Trophoblast cell (in vitro differentiated cells and primary cell): ENCODE measurements at places on chromosomes 12 and 14.

DNA sequence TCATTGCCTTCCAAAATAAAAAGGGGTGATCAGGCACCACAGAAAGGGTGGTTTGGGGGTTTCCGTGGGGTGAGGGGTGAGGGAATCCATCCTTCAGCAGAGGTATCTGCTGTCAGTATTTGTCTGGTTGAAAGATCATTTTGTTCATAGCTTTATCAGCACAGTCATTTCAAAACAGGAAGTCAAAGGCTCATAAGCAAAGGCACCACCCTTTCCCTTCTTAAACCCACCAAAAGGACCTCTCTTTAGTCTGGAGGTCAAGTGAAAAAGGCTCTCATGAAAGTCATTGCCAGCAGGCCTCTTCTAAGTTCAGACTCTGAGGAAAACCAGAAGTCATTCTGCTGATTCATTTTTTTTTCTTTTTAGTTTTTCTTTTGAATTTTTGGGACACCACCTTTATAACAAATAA, 6.2 kb downstream of the CHST11 start:
- H3K27ac ChIP-seq, result no peak overlapping the region
- no peaks in the 10 kb centered on the region for H3K27me3 ChIP-seq
- peaks cover 7% of the 10 kb centered on the region for H3K4me1 ChIP-seq

DNA sequence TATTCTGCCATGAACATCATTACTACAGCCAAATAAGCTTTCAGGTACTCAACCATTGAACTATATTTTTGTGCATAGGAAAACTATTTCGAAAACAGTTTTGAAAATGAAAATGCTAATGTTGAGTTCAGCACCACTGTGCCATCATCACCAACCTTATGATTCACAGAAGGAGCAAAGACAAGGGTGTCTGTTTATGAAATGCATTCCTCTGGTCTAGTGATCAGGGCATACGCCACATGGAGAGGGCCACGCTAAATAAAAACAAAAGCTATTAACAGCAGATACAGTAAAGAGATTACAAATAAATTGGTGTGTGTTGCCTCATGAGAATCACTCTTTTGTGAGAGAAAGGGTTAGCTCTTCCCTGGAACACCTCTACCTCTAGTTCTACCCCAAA, 43.2 kb upstream of the BMAL2 start:
- H3K4me3 ChIP-seq, result no peak overlapping the region
- no peaks in the 10 kb centered on the region for H3K36me3 ChIP-seq
- no peak for DNase-seq
- no peaks in the 10 kb centered on the region for H3K27me3 ChIP-seq

DNA sequence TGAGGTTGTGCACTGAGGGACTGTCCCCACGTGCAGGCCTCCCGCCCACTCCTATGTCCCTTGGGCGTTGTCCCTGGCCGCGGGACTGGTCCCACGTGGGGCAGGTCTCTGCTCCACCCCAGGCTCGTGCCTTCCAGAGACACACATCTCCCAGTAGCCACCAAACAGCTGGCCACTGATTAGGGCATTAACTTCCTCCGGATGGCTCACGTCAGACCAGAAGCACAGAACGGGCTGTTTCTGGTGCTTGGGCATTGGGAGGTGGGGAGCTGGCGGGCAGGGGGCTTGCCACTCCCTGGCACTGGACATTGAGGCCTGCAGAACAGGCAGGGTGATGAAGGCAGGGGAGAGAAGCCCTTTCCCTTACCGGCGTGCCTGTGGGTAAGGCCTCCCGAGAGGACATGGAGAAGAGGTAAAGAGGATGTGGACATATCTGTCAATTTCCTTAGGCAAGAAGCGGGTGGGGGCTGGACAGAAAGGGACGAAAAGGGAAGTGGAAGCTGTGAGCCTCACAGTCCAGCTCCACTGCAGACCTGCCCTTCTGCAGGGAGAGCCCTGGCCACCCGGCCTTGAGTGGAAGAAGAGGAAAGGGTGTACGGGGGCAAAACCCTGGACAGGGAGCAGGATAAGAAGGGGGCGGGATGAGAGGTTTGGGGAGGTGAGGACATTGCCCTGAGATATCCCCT, 101.2 kb downstream of the NINJ2 start:
- H3K36me3 ChIP-seq, result no peaks in the 10 kb centered on the region
- H3K27me3 ChIP-seq, result no peaks in the 10 kb centered on the region

DNA sequence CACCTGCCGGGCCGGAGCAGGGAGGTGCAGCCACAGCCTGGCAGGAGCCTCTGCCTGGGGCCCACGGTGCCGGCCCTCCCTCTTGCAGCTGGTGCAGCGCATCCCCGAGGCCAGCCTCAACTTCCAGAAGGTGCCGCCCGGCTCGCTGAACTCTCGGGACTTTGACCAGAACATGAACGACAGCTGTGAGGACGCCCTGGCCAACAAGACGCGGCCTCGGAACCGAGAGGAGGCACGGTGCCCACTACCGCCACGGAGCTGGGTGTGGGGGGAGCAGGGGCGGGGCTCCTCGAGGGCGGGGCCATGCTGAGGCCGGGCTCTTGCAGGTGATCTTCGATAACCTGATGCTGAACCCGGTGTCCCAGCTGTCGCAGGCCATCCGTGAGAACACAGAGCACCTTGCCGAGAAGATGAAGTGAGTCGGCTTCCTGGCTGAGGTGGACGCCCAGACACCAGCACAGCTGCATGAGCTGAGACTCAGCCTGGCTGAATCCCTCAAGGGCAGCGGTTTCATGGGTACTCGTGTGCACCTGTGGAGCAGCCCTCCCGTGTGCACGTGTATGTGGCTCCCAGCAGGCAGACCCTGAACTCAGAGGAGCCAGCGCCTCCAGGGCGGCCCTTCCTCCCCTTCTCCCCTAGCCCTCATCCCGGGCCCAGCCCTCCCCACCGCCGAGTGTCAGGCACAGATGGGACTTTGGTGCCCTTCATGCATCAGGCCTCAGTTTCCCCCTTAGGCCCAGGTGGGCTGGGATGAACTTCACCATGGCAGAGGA, 28.6 kb downstream of the CEP170B start:
- H3K27ac ChIP-seq, result no peak overlapping the region
- no peak overlapping the region for H3K4me3 ChIP-seq
- no peaks in the 10 kb centered on the region for H3K27me3 ChIP-seq
- H3K4me1 ChIP-seq, result no peaks in the 10 kb centered on the region

DNA sequence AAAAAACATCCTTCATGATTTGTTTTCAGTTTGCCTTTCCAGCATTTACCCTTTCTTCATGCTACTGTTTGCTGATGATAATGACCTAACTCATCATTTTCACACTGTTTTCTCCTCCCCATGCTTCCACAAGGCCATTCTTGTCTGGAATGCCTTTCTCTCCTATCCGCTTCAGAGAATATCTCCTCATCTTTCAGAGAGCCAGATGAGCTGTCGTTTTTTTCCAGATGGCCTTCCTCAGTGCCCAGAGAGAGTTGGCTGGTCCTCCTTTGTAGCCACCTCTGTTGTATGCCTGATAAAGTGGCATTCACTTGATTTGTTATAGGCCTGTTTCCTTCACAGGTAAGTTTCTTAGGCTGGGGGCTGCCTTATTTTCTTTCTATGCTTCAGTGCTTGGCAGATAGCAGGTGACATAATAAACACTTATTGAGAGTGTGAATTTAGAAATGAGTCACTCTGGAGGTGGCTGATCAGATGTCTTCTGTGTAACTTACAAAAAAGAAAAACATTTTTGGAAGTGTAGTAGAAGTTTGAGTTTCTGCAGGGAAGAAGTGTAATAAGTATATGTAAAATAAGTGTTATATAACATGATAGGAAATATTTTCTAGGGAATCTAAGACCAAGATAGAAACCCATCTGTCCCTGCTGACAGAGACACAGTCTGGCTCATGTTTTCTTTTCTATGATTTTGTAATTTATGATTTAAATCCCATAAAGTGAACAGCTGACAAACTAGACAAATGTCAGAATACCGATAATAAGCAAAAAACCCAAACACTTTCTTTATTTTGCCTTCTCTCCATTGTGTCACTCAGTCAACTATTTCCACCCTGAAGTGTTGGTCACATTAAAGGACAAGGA, 174.5 kb downstream of the DACT1 start:
- no peaks in the 10 kb centered on the region for H3K27me3 ChIP-seq
- DNase-seq, result no peak
- no peak overlapping the region for H3K27ac ChIP-seq
- H3K4me1 ChIP-seq, result peaks cover 2% of the 10 kb centered on the region

- no peaks in the 10 kb centered on the region for H3K27me3 ChIP-seq
- H3K27ac ChIP-seq, result no peak overlapping the region
- DNase-seq, result no peak
Observed at GRCh38 chr12:810671-811415, 58.5 kb downstream of the WNK1 start.

DNA sequence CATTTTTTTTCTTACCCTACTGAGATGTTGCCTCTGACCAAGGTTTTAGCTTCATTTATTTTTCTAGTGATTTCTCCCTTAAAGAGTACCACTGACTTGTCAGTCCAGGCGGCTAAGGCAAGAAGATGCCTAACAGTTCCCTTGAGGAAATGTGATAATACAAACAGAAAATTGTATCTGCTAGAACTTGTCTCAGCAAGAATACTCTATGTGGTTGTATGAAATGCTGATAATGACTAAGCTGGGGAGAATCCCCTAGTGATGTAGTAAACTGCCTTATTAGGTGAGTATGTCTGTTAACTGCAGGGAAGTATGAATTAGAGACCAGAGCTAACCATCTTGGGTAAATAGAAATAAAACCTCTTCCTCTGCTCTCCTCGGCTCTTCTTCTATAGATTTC, 6.7 kb downstream of the C12orf54 start:
- no peaks in the 10 kb centered on the region for H3K4me1 ChIP-seq
- DNase-seq, result no peak
- no peak overlapping the region for H3K4me3 ChIP-seq
- no peaks in the 10 kb centered on the region for H3K36me3 ChIP-seq
- no peaks in the 10 kb centered on the region for H3K27me3 ChIP-seq
- H3K27ac ChIP-seq, result no peak overlapping the region

DNA sequence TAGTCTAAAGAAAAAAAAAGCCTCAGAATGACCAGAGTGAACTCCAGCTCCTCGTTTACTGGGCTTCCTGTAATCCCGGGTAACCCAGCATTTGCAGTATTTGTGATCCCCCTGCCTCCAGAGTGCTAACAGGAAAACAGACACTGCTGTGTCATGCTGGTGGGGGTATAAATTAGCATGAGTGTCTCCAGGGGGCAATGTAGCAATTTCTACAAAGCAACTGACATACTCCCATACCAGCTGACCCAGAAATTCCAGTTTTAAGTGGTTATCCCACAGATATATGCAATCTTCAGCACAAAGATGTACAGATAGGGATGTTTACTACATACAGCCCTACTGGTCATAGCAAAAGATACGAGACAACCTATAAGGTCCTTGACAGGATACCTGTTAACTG, 18.8 kb downstream of the TTC7B start:
- DNase-seq, result peak; percentile 96
- no peaks in the 10 kb centered on the region for H3K36me3 ChIP-seq
- no peak overlapping the region for H3K4me3 ChIP-seq
- peak overlapping the region; percentile 76 for H3K27ac ChIP-seq

DNA sequence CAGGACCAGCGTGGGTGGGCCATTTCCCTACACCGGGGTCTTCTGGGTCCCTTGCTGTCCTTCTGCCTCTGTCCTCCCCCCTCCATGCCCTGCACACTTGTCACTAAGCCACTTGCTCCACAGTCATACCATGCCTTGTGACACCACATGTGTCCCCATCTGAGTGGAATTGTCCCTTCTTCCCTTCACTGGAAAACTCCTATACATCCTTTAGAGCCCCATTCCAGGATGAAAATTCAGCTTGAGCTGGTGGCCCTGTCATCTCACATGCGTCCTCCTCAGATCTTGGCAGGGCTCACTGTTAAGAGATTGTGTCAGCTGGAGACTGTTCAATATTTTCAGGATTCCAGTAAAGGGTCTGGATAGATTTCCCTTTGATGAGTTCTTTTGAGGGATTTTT, 87.4 kb downstream of the DNAH10 start:
- DNase-seq, result no peak
- H3K36me3 ChIP-seq, result no peaks in the 10 kb centered on the region
- H3K27ac ChIP-seq, result no peak overlapping the region

- no peak for DNase-seq
- H3K27ac ChIP-seq, result no peak overlapping the region
- H3K4me1 ChIP-seq, result no peaks in the 10 kb centered on the region
- H3K27me3 ChIP-seq, result no peaks in the 10 kb centered on the region
- H3K36me3 ChIP-seq, result no peaks in the 10 kb centered on the region
Observed at GRCh38 chr12:131617596-131618302, 93.1 kb upstream of the SFSWAP start.

DNA sequence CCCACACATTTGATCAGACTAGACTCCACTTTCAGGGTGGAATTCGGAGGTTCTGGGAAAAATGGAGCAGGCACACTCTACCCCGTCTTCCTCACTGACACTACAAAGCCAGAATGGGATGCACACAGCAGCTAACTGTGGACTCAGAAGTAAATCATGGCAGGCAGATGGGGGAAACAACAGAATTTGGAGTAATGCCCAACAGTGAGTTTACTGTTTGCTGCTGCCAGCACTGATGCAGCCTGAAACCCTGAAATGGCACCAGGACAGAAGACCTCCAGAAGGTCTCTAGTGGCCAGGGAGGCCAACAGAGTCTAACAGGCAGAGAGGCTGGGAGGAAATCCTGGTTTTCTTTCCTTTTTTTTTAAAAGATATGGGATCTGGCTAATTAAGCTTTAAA, 24.6 kb downstream of the KCTD10 start:
- H3K4me3 ChIP-seq, result no peak overlapping the region
- H3K36me3 ChIP-seq, result peaks cover 83% of the 10 kb centered on the region
- DNase-seq, result no peak
- peaks cover 8% of the 10 kb centered on the region for H3K4me1 ChIP-seq
- no peaks in the 10 kb centered on the region for H3K27me3 ChIP-seq
- no peak overlapping the region for H3K27ac ChIP-seq

- H3K4me1 ChIP-seq, result peaks cover 18% of the 10 kb centered on the region
- H3K27ac ChIP-seq, result no peak overlapping the region
- no peak overlapping the region for H3K4me3 ChIP-seq
Observed at GRCh38 chr12:120472521-120472920, 3.0 kb upstream of the SRSF9 start.

- no peaks in the 10 kb centered on the region for H3K27me3 ChIP-seq
- peak; percentile 18 for DNase-seq
- peaks cover 22% of the 10 kb centered on the region for H3K4me1 ChIP-seq
- no peak overlapping the region for H3K27ac ChIP-seq
- H3K4me3 ChIP-seq, result no peak overlapping the region
Observed at GRCh38 chr12:6960593-6961277, 9.6 kb downstream of the PTPN6 start.

GRCh38 chr12:115337693-115338543, 653.9 kb upstream of the TBX3 start:
- no peaks in the 10 kb centered on the region for H3K36me3 ChIP-seq
- peak; percentile 13 for DNase-seq
- H3K27ac ChIP-seq, result no peak overlapping the region
- H3K4me1 ChIP-seq, result peaks cover 6% of the 10 kb centered on the region

GRCh38 chr14:101501341-101501740, 60.0 kb upstream of the DIO3 start:
- no peaks in the 10 kb centered on the region for H3K27me3 ChIP-seq
- no peaks in the 10 kb centered on the region for H3K36me3 ChIP-seq
- no peak for DNase-seq
- no peaks in the 10 kb centered on the region for H3K4me1 ChIP-seq
